Activated CD4-positive, alpha-beta memory T cell treated with anti-CD3 and anti-CD28 coated beads, Interleukin-2, amount 10 ng/mL, durations not matched to agents 7 days and 5 days (primary cell): ENCODE measurements at places on chromosomes 7 and 10. TPM values are rescaled to one million over a fixed set of nuclear protein-coding genes. Genes with fewer than 3 reads are reported as not detected.

GRCh38 chr7:155590215-155591018 is 44.1 kb upstream of the CNPY1 start:
- H3K4me3 ChIP-seq = no peak overlapping the region
- no peaks in the 10 kb centered on the region for H3K36me3 ChIP-seq
- peaks cover 26% of the 10 kb centered on the region for H3K27me3 ChIP-seq
- H3K27ac ChIP-seq = no peak overlapping the region
- H3K4me1 ChIP-seq = peaks cover 9% of the 10 kb centered on the region

DNA sequence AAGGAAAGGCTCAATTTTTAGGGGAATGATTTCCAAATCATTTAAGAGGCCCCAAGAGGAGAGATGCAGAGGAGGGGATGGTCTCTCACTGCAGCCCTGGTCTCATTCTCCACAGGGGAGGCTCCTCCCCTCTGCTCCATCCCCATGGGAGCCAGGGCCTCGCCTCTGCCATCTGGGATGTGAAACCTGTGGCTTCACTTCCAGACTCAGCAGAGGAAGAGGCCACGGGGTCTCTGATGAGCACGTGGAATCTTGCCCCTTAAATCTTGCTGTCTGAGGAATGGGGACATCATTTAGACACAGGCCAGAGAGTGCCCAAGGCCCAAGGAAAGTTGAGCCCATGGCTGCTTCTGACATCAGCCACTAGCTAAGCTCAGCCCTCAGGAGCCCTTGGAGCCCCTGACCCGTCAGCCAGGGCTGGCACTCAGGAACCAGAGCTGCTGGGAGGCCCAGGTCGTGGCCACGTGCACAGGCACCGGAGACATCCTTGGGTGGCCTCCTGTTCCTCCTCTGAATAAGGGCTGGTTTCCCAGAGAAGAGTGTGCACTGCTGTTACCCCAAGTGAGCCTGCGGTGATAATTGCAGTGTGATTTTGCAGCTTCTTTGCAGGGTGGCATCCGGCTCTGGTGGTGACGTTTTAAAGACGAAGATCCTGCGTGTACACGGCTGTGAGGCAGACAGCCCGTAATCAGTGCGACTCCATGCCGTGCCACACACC is 50.5 kb downstream of the VIPR2 start:
- H3K4me1 ChIP-seq = no peaks in the 10 kb centered on the region
- no peak overlapping the region for H3K4me3 ChIP-seq
- no peaks in the 10 kb centered on the region for H3K27me3 ChIP-seq
- peak; percentile 16 for DNase-seq

DNA sequence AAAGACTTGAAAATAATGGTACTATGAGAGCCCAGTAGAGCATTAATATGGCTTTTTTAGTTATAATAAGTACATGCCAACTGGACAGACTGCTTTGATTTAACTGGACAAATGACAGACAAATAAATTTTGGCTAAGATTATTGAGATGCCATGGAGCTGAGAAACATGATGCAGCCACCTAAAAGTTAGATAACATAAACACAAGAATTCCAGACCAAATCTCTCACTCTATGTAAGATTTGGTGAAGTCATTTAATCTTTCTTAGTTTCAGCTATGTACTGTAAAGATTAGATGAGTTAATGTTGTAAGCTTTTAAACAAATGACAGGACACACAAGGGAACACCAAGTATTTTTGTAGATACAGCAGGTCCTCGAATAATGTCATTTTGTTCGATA is 118.2 kb downstream of the CACNA2D1 start:
- no peaks in the 10 kb centered on the region for H3K4me1 ChIP-seq
- DNase-seq = no peak
- H3K27ac ChIP-seq = no peak overlapping the region

GRCh38 chr7:112937651-112938415 is 147.6 kb upstream of the TMEM168 start:
- no peaks in the 10 kb centered on the region for H3K27me3 ChIP-seq
- H3K4me3 ChIP-seq = peak overlapping the region; percentile 85
- no peak overlapping the region for H3K27ac ChIP-seq

DNA sequence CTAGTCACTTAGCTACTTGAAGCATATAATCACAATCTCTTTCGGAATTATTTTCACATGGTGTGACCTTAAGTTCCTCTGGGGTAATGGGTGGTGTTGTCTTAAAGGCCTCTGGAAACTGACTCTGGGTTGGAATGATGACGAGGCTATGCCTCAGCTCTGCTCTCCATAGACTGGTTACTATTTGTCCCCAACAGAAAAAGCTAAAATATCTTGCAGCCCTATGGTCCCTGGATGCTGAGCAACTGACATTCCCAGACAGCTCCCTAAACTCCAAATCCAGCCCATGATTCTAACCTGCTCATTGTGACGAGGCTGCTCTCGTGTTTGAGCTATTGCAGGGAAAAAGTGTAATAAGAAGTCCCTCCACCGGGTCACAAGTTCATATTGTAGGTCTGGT is 51.6 kb downstream of the HBP1 start:
- no peak overlapping the region for H3K4me3 ChIP-seq
- H3K36me3 ChIP-seq = no peaks in the 10 kb centered on the region
- H3K27me3 ChIP-seq = no peaks in the 10 kb centered on the region
- DNase-seq = no peak

DNA sequence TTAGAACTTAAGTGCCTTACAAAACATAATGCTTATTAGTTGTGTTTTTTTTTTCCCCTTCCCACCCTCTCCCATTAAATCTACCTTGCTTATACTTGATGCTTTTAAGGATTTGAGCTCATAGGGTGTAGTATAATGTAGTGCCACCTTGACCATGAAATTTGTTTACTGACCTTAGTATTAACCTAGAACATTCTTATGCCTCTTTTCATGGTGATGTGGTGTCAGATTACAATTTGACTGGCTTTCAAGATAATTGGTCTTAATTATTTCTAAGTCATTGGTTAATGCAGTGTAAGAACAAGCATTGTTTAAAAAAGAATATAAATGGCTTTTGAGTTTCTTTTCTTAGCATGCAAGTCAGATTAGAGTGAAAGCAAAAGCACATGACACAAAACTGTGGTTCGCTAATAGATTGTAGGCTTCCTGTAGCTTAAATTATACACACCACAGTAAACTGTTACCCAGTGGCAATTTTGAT is 61.8 kb downstream of the ADD3 start:
- peak overlapping the region; percentile 97 for H3K27ac ChIP-seq
- H3K36me3 ChIP-seq = peaks cover 21% of the 10 kb centered on the region
- H3K27me3 ChIP-seq = no peaks in the 10 kb centered on the region
- peak overlapping the region; percentile 60 for H3K4me3 ChIP-seq
- H3K4me1 ChIP-seq = peaks cover 86% of the 10 kb centered on the region

DNA sequence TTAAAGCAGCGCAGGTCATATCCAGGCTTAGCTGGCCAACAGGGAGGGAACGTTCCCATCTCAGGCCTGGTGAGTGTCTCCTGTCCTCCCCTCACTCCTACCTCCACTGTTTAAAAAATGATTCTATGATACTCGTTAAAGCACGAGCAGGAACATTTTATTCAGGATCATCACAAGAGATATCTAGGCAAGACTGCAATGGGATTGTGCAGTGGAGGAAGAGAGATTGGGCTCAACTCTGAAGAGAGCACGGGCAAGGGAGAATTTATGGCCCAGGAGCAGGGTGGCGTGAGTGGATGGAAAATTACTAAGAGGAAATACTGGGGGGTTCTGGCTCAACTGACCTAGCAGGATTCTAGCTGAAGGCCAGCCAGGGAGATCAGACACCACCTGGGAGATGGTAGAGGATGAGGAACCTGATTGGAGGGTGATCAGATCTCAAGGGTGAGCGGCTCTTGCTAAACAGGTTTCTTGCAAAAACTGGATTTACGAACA is 9.0 kb upstream of the HSPB1 start:
- no peak overlapping the region for H3K27ac ChIP-seq
- H3K4me3 ChIP-seq = no peak overlapping the region
- no peak for DNase-seq
- H3K27me3 ChIP-seq = peaks cover 5% of the 10 kb centered on the region
- peaks cover 16% of the 10 kb centered on the region for H3K4me1 ChIP-seq

DNA sequence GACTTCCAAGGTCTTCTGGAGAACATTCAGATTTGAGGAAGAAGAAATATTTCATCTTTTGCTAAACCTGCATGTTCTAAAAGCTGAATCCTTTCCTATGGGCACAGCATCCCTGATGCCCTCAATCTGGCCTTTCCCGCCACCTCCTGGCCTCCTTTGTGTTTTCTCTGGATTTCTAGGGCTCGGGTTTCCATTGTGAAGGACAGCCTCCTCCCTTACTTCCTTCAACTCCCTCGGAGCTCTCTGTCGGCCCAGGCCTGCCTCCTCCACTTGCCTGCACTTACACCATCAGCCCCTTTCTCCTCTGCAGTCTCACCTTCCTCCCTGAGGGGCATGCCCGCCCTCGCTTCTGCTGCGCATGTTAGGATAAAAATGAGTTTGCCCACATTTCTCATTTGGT is 75.4 kb downstream of the WIPF3 start:
- no peaks in the 10 kb centered on the region for H3K36me3 ChIP-seq
- no peak overlapping the region for H3K27ac ChIP-seq
- H3K27me3 ChIP-seq = peaks cover 28% of the 10 kb centered on the region
- no peak for DNase-seq
- H3K4me1 ChIP-seq = no peaks in the 10 kb centered on the region
- H3K4me3 ChIP-seq = no peak overlapping the region

- H3K4me3 ChIP-seq = no peak overlapping the region
- no peak for DNase-seq
- no peaks in the 10 kb centered on the region for H3K27me3 ChIP-seq
- peaks cover 3% of the 10 kb centered on the region for H3K4me1 ChIP-seq
- H3K27ac ChIP-seq = no peak overlapping the region
These were observed 11.5 kb downstream of the TMEM60 start for GRCh38 chr7:77786741-77787140.

DNA sequence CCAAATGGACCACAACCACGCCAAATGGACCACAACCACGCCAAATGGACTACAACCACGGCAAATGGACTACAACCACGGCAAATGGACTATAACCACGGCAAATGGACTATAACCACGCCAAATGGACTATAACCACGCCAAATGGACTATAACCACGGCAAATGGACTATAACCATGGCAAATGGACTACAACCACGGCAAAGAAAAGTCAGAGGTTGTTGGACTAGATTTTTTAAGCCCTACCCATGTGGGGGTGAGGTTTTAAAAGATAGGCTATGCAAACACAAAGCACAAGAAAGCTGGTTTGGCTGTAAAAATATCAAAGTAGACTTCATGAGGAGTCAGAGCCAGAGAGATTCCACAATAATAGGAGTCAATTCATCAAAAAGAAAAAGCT is 55.8 kb downstream of the NCAPG2 start:
- no peak overlapping the region for H3K27ac ChIP-seq
- no peak overlapping the region for H3K4me3 ChIP-seq
- no peak for DNase-seq
- no peaks in the 10 kb centered on the region for H3K27me3 ChIP-seq
- peaks cover 76% of the 10 kb centered on the region for H3K36me3 ChIP-seq

DNA sequence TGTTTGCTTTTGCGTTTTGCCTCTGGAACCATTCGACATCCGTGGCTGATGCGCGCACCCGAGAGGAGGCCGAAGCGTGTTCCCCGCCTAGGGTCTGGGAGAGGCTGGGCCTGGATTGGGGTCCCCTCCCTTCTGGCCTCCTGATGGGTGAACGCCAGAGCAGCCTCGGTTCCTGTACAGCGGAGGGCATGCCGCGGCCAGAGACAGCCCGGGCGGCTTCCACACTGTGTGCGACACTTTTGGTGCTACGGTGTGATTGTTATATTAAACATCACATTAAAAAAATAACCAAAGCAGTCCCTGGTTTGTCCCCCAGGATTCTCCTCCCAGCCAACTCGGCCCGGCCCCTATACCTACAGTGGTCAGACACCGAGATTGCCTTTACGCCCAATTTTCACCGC is 3.7 kb upstream of the HOXA7 start:
- H3K27ac ChIP-seq = no peak overlapping the region
- H3K36me3 ChIP-seq = peaks cover 3% of the 10 kb centered on the region
- DNase-seq = no peak
- peaks cover 86% of the 10 kb centered on the region for H3K27me3 ChIP-seq
- peaks cover 20% of the 10 kb centered on the region for H3K4me1 ChIP-seq
- no peak overlapping the region for H3K4me3 ChIP-seq

GRCh38 chr10:88004451-88004850 is 141.0 kb downstream of the PTEN start:
- H3K27ac ChIP-seq = no peak overlapping the region
- no peaks in the 10 kb centered on the region for H3K4me1 ChIP-seq
- DNase-seq = no peak

- H3K27ac ChIP-seq = no peak overlapping the region
These were observed 59.0 kb upstream of the FGL2 start for GRCh38 chr7:77258593-77258992.

- H3K27ac ChIP-seq = no peak overlapping the region
- no peaks in the 10 kb centered on the region for H3K4me1 ChIP-seq
- H3K36me3 ChIP-seq = no peaks in the 10 kb centered on the region
- no peak for DNase-seq
These were observed 11.0 kb downstream of the DLG5 start for GRCh38 chr10:77915319-77916105.

- no peaks in the 10 kb centered on the region for H3K4me1 ChIP-seq
- H3K36me3 ChIP-seq = no peaks in the 10 kb centered on the region
- H3K4me3 ChIP-seq = no peak overlapping the region
- no peaks in the 10 kb centered on the region for H3K27me3 ChIP-seq
- DNase-seq = no peak
These were observed 713.7 kb upstream of the POT1 start for GRCh38 chr7:125643302-125643701.

GRCh38 chr7:131544449-131545301 is 11.8 kb downstream of the PODXL start:
- no peak overlapping the region for H3K27ac ChIP-seq
- no peaks in the 10 kb centered on the region for H3K36me3 ChIP-seq
- H3K4me3 ChIP-seq = no peak overlapping the region
- H3K4me1 ChIP-seq = peaks cover 7% of the 10 kb centered on the region
- no peaks in the 10 kb centered on the region for H3K27me3 ChIP-seq

GRCh38 chr7:41878309-41879295 is 175.7 kb upstream of the INHBA start:
- H3K36me3 ChIP-seq = peaks cover 32% of the 10 kb centered on the region
- H3K4me3 ChIP-seq = no peak overlapping the region
- peaks cover 55% of the 10 kb centered on the region for H3K4me1 ChIP-seq
- H3K27me3 ChIP-seq = peaks cover 2% of the 10 kb centered on the region
- H3K27ac ChIP-seq = no peak overlapping the region

- H3K4me3 ChIP-seq = no peak overlapping the region
- no peak for DNase-seq
- H3K27ac ChIP-seq = no peak overlapping the region
These were observed 90.7 kb upstream of the RAB18 start for GRCh38 chr10:27413387-27413786.

- H3K27me3 ChIP-seq = no peaks in the 10 kb centered on the region
- H3K27ac ChIP-seq = no peak overlapping the region
- DNase-seq = no peak
- no peaks in the 10 kb centered on the region for H3K36me3 ChIP-seq
- no peaks in the 10 kb centered on the region for H3K4me1 ChIP-seq
These were observed 247.8 kb upstream of the FOXK1 start for GRCh38 chr7:4434306-4434705.

Gene GIMAP8
- 26.4 TPM for total RNA-seq

Gene PRKRIP1
- total RNA-seq = 27.2 TPM

Gene MSMB
- total RNA-seq = not detected

Gene TMEM196
- not detected for total RNA-seq

Gene ARID5B
- 73.9 TPM for total RNA-seq

Gene HYAL4
- total RNA-seq = not detected

Gene DUS4L
- 8.9 TPM for total RNA-seq

Gene RHEB
- 85.1 TPM for total RNA-seq

Gene PRSS37
- total RNA-seq = not detected

Gene KIF11
- 79.5 TPM for total RNA-seq

Gene VAX1
- not detected for total RNA-seq

Gene CYP2E1
- total RNA-seq = 0.76 TPM

Gene LRMDA
- total RNA-seq = not detected

Gene UBTD1
- 1.4 TPM for total RNA-seq
